ENCODE measurements at places on chromosomes 7 and 10. TPM values are rescaled to one million over a fixed set of nuclear protein-coding genes. Genes with fewer than 3 reads are reported as not detected.

Gene CYP3A7
- total RNA-seq: not detected

DNA sequence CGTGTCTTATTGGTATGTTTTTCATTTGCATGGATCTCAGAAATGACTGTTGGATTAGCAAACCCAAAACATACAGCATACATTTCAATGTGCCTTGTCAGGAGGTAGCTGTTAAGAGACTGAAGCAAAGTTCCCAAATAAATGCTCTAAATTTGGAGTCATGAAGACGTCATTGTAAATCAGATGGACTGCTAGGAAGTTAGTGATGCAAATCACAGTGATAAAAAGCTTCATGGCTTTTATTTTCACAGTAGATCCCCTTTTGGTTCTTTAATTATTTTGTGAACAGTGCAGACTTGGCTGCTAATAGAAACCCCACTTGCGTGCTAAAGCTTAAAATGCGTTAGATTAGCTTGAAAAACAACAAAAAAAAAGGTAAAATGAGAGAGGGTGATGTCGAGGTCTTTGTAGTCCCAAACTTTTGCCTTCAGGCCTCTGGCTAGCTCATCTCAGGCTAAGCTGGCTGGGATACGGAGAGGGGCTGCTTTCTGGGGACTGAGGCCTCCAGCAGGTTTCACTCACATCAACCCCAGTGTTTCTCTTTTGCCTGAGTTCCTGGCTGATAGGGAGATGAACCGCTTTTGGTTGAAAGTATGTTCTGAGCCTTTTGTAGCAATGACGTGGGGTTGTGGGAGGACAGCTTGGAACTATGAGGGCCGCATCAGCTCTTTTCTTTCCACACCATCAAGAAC lies 107.1 kb upstream of the CDCA7L start:
- no peak overlapping the region for H3K27ac ChIP-seq
- no peak for DNase-seq
- H3K4me3 ChIP-seq: no peak overlapping the region
- no peaks in the 10 kb centered on the region for H3K36me3 ChIP-seq

GRCh38 chr10:16943295-16944285 lies 126.4 kb upstream of the RSU1 start:
- no peak overlapping the region for H3K4me3 ChIP-seq
- H3K27me3 ChIP-seq: peaks cover 2% of the 10 kb centered on the region
- no peak for DNase-seq
- H3K27ac ChIP-seq: no peak overlapping the region
- H3K36me3 ChIP-seq: no peaks in the 10 kb centered on the region

- no peaks in the 10 kb centered on the region for H3K27me3 ChIP-seq
- H3K4me1 ChIP-seq: no peaks in the 10 kb centered on the region
- DNase-seq: no peak
- no peaks in the 10 kb centered on the region for H3K36me3 ChIP-seq
These were observed 40.5 kb downstream of the LYZL1 start for GRCh38 chr10:29329420-29329819.
